NCI-H460 (cell line): ENCODE measurements at places on chromosomes 13 and 19. TPM values are rescaled to one million over a fixed set of nuclear protein-coding genes. Genes with fewer than 3 reads are reported as not detected.

IZUMO1 gene
- 0.15 and 0.52 TPM in 2 replicates for total RNA-seq

MAB21L1 gene
- total RNA-seq: not detected in 2 replicates

SHISA7 gene
- total RNA-seq: not detected in 2 replicates

HSPB6 gene
- total RNA-seq: 3.7 and 6.7 TPM in 2 replicates

UBL3 gene
- total RNA-seq: 10.4 and 11.8 TPM in 2 replicates

KASH5 gene
- not detected in 2 replicates for total RNA-seq

ZNF420 gene
- total RNA-seq: 9.2 and 10.0 TPM in 2 replicates

PRX gene
- 2.3 and 2.6 TPM in 2 replicates for total RNA-seq

- no peak for DNase-seq
These were observed 587.4 kb downstream of the LMO7 start for GRCh38 chr13:76223565-76223964.

DNA sequence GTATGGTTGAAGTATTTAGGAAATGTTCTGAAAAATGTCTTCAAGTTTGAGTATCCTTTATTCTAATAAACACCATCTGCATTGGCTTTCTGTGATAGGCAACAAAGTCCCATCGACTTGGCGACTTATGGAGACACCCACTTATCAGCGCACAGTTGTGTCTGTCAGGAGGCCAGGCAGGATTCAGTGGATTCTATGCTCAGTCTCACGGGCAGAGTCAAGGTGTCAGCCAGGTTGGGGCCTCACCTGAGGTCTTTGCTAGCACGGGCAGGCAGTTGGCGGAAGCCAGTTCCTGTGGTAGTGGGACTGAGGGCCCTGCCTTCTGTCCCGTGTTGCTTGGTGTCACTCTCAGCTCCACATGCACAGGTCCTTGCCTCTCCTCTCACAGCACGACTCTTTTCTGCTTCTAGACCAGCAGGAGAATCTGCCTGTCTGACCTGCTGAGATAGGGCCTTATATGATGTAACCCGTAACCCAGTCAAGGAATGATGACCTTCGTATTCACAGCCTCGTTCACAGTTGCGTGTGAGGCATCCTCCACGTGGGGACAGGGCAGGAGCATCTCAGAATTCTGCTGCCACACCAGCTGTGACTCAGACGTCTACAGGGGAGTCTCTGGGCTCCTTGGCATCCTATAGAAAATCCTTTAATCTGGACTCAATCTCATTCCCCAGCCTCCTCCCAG is 10.0 kb downstream of the CUL4A start:
- no peak for DNase-seq

DNA sequence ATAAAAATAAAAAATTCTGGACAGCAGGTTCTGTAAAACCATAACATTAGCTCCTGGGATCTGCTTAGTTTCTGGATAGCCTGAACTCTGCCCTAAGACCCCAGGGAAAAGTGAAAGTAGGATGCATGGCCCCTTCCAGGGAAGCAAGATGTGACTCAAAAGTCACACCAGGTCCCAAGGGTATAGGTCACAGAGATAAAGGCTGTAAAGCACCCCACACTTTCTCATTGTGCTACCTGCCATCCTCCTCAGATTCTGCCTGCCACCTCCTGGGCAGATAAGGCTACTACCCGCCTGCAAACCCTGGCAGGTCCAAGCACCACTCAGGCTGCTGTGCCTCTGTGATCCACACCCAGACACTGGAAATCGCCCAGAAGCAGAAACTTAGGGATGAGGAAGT is 20.6 kb downstream of the FFAR2 start:
- peak; percentile 20 for DNase-seq

- DNase-seq: peak; percentile 68
These were observed 4.9 kb upstream of the SMIM17 start for GRCh38 chr19:56637976-56638555.

DNA sequence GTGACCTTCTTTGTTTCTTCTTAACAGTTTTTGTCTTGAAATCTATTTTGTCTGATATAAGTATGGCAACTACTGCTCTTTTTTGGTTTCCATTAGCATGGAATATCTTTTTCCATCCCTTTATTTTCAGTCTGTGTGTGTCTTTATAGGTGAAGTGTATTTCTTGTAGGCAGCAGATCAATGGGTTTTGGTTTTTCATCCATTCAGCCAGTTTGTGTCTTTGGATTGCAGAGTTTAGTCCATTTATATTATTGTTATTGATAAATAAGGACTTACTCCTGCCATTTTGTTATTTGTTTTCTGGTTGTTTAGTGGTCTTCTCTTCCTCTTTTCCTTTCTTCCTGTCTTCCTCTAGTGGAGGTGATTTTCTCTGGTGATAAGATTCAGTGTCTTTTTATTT is 54.4 kb downstream of the ZNF136 start:
- no peak for DNase-seq

DNA sequence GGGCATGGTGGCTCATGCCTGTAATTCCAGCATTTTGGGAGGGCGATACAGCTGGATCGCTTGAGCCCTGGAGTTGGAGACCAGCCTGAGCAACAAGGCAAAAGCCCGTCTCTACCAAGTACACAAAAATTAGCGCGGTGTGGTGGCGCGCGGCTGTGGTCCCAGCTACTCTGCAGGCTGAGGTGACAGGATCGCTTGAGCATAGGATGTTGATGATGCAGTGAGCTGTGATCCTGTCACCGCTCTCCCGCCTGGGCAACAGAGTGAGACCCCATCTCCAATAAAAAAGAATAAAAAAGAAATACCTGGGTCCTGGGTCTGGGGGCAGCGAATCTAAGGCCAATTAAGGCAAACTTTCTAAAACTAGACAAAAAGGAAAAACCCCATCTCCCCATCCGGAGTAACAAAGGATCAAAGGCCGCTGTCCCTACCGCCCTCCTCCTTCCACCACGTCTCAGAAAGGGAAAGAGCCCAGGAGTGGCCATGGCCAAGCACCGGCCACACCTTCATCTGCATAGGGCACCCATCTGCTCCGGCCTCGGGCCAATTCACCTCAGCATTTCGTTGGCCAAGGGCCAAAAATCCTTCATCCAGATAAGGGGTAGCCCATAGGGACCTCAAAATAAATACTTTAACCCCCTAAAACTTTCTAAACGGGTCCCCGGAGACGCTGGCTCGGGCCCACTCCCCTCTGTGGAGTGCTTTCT is 851 bp downstream of the ZNF320 start:
- no peak for DNase-seq

DNA sequence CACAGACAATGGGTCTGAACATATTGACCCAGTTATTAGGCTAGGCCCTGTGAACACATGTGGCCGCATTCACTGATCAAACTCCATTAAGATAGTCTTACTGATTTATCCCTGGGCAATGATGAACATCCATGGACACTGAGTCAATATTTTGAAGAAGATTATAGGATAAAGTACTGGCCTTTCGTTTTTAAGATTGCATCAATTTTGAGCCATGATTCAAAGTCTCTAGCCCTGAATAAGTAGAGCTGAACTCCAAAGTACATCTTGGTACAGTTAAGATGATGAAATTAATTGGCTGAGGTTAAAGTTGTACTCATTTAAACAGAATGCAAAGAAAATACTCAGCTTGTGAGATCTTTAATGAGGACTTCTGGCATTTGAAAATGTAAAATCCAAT is 1581.9 kb downstream of the EFNB2 start:
- no peak for DNase-seq

DNA sequence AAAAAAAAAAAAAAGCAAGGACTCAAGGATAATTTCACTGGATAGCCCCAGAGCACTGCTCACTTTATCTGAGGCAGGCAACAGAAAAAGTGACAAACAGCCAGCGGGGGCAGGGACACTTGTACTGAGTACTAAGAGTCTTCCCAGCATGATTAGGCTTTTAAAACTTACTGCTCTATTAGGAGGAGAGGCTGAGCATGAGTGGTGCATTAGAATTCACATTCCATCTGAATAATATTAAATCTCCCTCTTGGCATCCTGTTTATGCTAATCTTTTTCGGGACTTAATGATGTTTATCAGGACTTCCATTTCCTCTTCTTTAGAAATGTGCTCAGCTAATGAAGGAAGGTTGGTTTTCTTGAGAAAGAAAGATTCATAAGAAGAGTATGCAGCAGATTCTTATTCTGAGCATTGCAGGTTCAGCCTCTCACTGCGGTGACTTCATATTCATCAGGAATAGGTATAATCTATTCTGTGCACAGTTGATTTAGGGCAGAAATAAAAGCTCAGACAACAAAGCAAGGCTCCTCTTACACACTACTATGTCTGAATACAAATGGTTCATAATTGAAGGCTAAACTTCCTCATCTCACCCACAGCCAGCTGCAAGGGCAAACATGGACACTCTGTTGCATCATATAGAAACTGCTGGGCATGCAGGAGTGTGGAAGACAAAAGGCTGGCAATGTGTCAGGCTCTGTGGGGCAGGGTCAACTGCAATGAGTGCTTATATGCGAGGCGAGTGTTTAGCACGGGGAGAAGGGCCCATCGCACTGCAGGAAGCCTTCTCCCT is 107.0 kb downstream of the KL start:
- DNase-seq: no peak

DNA sequence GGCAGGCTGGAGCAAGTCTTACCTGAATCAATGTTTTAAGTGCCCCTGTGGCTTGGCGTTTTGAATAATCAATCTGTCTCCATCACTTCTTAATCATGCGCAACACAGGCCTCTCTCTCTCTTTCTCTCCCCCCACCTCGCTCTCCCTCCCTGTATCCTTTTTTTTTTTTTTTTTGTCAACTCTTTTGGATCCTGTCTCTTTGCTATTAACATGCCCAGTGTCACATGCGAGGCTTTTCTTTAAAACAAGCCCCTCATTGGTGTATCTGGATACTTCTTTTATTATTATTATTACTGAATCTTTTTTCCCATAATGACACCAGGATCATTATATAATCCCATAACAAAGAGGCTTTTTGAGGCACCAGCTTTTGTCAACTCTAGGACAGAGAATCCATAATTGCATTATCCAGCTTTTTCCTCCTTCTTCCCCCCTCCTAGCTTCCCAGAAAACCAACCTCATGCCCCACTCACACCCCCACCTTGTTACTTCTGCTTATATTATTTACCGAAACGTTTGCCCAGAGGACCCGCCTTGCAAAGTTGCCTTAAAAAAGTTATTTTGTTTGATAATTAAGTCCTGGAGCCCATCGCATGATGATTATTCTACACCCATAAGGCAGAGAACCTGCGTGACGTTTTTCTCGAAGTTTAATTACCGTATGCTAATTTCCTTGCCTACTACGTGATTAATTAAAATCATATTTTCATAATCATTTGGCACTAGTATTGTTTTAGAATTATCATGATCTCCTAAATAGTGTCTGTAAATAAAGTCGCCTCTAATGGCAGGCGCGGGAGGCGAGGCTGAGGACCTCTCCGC is 148.1 kb upstream of the ZNF536 start:
- no peak for DNase-seq

DNA sequence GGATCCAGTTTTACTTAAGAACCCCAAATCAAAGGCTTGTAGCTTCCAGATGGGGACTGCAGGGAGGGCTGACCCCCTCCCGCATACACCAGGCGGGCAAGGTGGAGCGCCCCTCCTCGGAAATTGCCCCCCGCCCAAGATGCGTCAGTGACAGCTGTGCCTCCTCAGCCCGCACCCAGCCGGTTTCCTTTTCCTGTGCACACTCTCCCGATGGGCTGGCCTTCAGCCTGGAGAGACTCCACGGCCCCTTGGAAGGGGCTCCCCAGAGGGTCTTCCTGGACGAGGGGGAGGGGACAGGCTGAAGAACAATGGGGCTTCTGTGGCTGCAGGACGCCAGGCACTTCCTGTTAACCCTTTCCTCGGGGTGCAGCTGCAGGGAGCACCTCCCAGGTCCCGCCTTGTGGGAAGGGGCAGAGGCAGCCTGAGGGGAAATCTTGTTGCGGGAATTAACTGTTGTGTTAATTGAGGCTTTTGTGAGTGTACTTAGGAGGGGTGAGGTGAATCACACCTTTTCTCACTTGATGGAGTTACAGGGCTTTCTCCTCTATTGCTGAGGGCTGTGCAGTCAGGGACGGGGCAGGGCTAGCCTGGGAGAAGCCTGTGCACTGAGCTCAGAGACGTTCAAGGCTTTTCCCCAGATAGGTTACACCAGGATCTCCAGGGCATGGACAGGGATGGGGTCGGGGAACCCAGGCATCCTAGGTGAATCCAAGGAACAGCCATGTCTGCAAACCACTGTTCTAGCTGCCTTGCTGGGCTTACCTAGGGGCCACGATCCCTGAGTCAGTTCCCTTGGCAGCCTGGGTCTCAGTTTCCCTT is 14.3 kb downstream of the IER2 start:
- DNase-seq: peak; percentile 54

GRCh38 chr13:44679597-44679996 is 103.5 kb upstream of the TSC22D1 start:
- no peak for DNase-seq

- DNase-seq: no peak
These were observed 246.1 kb upstream of the MAB21L1 start for GRCh38 chr13:35722458-35723052.
